ENCODE measurements at places on chromosomes 3 and 15.

DNA sequence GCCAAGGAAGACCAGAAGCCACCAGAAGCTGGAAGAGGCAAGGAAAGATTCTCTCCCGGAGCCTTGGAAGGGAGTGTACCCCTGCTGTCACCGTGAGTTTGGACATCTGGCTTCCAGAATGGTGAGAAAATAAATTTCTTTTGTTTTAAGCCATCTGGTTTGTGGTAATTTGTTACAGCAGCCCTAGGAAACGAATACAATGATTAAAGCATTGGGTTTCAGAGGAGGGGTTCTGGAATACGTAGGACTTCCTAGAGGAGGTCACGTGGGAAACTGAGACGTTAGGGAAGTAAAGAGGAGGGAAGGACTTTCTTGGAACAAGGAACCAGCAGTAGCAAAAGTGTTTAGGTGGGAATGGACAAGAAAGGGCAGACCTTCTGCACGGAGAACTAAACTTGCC, 377.7 kb downstream of the IL20RB start:
- DNase-seq, result no peak

DNA sequence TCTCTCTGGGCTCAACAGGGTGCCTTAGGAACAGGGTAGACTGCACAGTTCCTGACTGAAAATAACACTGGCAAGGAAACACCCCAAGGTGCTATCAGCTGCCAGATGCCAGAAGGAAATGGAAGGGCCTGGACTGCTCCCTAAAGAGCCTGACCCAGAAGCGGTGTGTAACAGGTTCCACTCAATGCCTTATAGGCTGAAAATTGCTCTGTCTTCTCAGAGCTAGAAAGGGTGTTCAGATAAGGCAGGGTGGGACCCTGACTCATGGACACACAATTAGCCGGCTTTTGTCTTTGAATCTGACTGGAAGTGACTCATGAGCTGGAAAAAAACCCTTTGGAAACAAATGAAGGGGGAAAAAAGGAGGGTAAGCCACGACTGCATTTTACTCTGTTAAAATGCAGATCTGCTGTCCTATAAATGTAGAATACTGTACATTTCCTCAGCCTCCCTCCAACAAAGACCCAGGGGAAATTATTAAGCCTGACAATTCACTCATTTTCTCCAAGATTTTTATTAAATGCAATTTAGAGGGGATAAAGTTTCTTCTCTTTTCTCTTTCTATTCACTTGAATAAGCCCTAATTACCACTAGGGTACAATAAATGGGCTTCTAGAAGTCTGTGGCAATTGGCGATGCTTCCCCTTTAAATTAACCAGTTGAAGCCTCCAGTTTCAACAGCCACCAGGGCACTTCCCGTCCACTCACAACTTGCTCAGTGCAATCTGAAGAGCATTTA, 160.2 kb upstream of the TBL1XR1 start:
- peak; percentile 80 for DNase-seq

GRCh38 chr3:7205962-7206361, 345.0 kb downstream of the GRM7 start:
- no peak for DNase-seq

DNA sequence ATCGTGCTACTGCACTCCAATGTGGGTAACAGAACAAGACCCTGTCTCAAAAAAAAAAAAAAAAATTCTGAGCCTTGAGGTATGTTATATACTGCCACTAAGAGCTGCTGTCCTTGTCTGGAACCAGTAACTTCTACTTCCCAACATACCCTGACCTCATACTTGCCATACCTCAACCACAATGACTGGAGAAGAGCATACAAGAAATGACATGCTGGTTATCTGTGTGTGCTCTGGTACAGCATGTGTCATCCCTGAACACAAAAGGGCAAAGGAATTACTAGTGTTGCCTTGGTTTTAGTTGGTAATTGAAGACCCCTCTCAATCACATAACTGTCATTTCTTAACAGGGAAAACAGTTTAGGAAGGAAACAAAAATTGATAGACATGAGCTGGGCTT, 54.5 kb downstream of the MRPS25 start:
- DNase-seq, result no peak

DNA sequence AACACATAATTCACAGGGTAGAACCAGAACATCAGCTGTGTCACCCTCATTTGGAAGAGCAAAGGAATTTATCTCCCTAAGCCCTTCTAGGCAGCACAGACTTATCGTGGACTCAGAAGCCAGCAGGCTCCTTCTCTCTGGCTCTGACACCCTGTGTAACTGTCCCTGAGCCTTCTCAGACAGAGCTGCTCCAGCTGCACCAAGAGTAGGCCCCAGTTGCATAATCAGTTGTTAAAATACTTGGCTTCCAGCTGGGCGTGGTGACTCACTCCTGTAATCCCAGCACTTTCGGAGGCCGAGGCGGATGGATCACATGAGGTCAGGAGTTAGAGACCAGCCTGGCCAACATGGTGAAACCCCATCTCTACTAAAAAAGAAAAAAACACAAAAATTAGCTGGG, 49.4 kb upstream of the ACVR2B start:
- DNase-seq, result no peak

GRCh38 chr3:53140847-53141845, 10.9 kb upstream of the RFT1 start:
- DNase-seq, result no peak

GRCh38 chr3:65729555-65729954, 309.2 kb downstream of the MAGI1 start:
- no peak for DNase-seq

Measured in NCI-H146 (cell line).